ENCODE measurements at places on chromosomes 1 and 21.
A peak's percentile ranks its signal among the peaks of the same experiment; 100 is the strongest.

DNA sequence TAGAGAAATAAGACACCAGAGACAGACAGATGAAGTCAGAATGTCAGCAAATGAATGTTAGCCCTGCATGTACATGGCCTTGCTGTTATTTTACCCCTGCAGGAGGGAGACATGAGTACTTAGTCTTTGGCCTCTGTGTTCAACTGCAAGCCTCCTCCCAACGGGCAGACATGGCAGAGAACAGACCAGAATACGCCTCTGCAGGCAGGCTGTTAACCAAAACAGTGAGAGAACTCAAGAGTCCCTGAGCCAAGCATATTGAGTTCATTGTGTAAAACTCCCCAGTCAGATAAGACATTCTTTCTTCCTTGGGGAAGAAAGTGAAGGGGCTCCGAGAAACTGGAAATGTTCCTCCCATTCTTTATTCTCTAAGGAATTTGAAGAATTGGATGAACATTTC lies 150.9 kb downstream of the PHTF1 start:
- DNase-seq: peak; percentile 10

- peak; percentile 45 for DNase-seq
Observed at GRCh38 chr1:67766141-67766978, 66.9 kb downstream of the GNG12 start.

GRCh38 chr1:160637821-160638539 lies 8.9 kb downstream of the SLAMF1 start:
- no peak for DNase-seq

GRCh38 chr1:31381394-31382294 lies 8.8 kb upstream of the FABP3 start:
- DNase-seq: no peak

DNA sequence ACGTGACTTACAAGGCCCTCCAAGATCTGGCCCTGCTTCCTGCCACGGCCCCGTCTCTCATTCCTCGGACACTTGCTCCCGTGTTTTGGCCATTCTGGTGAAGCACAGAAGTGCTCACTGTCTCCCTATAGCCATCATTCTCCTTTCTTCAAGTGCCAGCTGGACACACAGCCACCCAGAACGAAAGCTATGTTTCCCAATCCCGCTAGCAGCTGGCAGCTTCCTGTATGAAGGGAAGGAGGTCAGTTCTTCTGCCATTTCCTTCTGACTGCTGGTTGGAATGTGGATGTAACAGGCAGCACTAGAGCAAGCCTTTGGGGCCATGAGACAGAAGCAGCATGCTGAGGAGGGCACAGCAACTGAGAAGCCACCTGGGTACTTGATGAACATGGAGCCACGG lies 82.8 kb downstream of the TGFBR3 start:
- no peak for DNase-seq

- no peak for DNase-seq
Observed at GRCh38 chr1:75980972-75981897, 49.0 kb upstream of the ASB17 start.

- no peak for DNase-seq
Observed at GRCh38 chr1:119384591-119384990, 16.0 kb downstream of the HAO2 start.

DNA sequence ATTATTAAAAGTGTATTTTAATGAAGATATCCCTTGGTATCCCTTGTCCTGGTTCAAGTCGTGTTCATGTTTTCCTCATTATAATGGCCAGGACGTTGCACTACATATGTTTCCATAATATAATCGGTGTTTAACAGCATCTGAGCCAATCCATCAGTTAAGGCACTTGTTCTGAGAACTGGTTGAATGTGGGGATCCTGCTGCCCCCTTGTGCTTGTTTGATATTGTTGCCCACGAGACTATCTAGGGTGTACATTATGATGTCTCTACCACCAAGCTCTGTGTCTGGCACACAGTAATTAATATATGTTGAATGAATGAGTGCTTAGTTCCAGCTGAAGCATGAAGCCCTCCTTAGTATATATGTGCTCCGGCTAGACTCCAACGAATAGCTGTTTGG lies 193.0 kb downstream of the CACNA1E start:
- no peak for DNase-seq

- peak; percentile 53 for DNase-seq
Observed at GRCh38 chr21:41283211-41283818, 33.3 kb upstream of the FAM3B start.

DNA sequence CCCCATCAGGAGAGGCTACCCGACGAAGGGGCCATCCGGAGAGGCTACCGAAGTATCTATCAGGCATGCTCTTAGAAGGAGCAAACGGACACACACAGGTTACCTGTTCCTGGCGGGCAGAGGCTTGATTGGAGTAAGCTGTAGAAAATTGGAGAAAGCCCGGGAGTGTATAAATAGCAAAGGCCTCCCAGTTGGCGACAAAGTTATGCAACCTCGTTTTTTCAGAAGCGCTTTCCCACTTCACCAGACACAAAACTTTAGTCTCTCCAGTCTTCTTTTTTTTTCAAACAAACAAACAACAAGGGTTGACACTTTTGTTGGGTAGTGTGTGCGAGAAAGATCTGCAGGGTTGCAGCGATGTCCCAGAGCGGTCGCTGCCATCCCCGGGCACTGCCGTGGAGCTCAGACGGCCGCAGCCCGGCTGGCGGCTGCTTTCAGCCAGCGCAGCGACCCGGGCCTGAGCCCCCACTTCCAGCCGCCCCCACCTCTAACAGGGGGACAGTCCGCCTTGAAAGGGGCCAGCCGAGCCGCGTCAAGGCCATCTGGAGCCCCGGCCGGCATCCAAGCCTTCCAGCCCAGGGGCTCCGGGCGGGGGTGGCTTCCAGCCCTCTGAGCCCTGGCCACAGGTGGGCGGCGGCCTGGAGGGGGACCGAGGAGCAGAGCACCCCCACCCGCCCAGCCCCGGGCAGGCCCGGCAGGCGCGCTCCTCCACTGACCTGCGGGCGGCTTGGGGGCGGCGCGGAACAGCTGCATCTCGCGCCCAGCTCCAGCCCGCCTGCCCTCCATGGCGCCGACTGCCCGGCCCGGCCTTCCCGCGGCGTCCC lies 616 bp downstream of the MCOLN3 start:
- no peak for DNase-seq

GRCh38 chr1:67174716-67175284 lies 8.5 kb downstream of the IL23R start:
- DNase-seq: no peak

GRCh38 chr1:234600418-234601281 lies 9.3 kb downstream of the IRF2BP2 start:
- DNase-seq: no peak

DNA sequence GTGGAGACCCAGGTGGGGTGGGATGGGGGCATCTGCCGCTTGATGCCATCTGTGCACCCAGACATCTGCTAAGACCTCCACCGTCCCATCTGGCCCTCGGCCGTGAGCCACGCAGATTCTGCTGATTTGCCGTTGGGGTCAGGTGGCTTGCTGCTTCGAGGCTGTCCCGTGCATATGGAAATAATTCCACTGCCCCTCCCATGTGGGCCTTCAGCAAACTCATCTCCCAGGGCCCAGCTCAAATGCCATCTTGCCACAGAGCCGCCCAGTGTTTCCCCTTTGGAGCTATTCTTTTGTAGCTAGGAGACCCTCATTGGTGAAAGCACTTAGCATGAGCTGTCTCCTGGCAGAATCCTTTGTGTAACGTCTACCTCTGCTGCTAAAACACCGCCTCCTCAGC lies 99.8 kb downstream of the KAZN start:
- DNase-seq: no peak

DNA sequence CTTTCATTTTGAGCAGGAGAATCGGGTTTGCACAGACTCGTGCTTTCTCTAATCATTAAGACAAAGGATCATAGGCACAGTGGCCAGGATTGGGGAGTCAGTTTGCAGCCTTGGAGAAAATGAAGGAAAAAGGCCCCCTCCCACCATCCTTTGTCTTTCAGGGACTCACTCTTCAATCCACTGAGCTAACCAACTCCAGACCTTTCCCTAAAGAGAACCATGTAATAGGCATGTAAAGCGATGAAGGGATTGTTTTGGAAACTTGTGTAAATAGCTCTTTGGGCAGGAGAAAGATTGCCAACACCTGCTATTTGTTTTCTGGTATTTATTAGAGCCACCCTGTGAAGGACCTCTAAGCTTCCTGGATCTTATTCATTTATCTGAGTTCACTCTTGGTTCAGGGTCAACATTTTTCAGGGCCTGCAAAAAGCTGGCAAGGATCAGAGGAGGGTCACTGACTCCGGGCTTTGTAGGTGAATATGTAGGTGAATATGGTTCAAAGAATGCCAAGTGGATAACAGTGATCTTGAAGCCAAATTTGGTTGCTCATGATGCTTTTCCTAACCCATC lies 192.6 kb upstream of the FGGY start:
- DNase-seq: no peak
